Activated CD8-positive, alpha-beta memory T cell treated with anti-CD3 and anti-CD28 coated beads for 48 hours (primary cell): ENCODE measurements at places on chromosomes 1 and 21.

GRCh38 chr1:246069581-246069980 lies 437.5 kb downstream of the SMYD3 start:
- no peak for DNase-seq

DNA sequence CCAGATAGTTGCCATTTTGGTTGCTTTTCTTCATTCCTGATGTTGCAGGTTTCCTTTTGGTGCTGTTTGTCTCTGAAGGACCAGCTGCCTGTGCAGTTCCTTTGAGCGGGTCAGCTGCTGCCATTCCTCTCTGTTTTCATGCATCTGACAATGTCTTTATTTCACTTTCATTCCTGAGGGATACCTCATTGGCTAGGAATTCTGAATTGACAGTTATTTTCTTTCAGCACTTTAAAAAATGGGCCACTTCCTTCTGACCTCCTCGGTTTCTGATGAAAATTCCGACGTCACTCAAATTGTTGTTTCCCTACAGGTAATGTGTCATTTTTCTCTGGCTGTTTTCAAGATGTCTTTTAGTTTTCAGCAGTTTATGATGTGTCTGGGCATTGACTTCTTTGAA lies 24.8 kb downstream of the CCSAP start:
- DNase-seq, result no peak

GRCh38 chr1:63032171-63032570 lies 248.2 kb downstream of the ATG4C start:
- no peak for DNase-seq

DNA sequence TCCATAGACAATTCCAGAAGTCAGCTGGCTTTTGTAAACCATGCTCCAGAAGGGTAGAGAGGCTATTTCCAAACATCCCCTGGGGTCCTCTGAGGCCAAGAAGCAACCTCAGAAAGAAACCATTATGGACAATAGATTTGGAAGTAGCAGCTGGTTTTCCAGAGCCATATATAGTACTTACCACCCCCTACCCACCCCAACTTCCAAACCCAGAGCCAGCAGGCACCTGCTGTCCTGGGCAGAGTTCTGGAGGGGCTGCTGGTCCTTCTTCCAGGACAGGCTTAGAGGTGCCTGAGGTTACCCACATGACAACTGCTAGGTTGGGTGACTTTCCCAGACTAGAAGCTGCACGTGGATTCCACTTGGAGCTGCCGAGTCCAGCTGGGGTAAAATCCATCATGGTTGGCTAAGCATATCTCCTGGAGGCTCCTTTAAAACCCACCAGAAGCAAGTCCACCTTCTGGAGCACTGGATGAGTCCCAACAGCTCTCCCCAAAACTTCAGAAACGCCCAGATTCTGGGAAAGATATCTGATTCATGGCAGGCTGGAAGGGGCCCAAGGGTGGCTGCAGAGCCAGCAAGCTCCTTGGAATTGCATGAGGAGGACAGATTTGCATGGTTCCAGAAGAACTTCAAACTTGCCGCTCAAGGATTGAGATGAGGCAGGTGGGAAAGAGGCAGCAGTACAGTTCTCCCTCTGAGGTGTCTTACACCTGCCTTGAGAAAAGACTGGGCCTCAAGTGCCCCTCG lies 5.8 kb downstream of the MYCL start:
- no peak for DNase-seq

DNA sequence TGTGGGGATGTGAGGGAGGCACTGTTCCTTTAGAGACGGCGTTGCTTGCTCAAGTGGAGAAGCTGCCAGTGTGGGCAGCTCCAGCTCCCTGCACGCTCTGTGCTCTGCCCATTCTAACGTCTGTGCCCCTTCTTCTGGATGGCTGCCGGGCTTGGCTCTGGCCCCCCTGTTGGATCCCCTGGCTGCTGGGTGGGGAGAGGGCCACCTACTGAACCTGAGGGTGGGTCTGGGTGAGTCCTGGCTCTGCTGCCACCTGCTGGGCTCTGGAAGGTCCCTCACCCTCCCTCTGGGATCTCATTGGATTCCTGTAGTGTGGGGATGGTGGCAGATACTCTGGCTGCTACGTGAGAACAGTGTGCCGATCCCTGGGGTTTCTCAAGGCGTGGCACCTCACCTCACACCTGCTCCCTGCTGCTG lies 5.0 kb downstream of the PFKL start:
- no peak for DNase-seq

DNA sequence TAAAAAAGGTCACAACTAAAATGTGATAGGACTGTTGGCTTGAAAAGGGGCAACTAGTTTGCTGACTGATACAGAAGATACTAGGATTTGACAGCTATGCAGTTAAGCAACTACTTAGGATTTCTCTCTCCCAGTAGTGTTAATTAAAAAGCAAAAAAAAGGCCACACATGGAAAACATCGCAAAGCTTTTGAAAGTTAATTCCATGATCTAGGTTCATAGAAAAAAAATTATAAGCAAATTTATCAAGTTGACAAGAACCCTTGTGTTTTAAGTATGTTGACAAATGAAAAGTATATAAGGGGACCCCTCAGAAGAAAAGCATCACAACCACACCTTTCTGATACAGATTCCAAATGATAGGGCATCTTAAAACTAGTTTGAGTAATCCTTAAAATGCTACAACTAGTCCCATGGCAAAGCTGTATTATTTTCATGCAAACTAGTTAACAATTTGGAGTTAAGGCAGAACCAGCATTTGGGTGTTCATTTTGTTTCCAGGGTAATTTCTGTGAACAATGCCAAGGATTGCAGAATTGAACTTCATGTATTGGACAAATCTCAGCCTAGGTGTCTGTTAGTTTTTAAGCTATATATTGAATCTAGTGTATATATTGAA lies 4.1 kb downstream of the PNRC2 start:
- no peak for DNase-seq

GRCh38 chr1:224503161-224504118 lies 68.8 kb upstream of the WDR26 start:
- DNase-seq, result no peak

DNA sequence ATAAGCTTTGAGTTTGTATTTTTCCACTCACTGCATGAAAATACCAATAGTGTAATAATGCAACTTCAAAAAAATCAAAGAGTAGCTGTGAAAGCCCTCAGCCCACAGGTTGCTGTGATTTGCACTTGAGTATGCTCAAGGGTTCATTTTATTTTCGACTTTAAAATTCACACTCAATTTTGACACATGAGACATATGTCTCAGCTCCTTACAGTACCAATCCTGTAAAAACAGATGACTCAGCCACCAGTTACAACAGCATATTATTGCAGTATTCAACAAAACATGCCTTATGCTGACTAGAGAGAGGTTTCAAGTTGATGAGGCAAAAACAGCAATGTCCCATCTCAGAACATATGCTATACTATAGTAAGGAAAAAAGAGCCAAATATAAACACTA lies 66.1 kb downstream of the CYYR1 start:
- no peak for DNase-seq

GRCh38 chr1:180513531-180513930 lies 11.2 kb upstream of the ACBD6 start:
- DNase-seq, result no peak

- DNase-seq, result no peak
Observed at GRCh38 chr1:1058921-1059493, 15.1 kb downstream of the RNF223 start.

GRCh38 chr1:246295340-246295739 lies 211.7 kb downstream of the SMYD3 start:
- no peak for DNase-seq

GRCh38 chr1:206544562-206545257 lies 37.4 kb downstream of the RASSF5 start:
- peak; percentile 89 for DNase-seq

GRCh38 chr1:3215198-3216014 lies 146.4 kb downstream of the PRDM16 start:
- DNase-seq, result no peak

- DNase-seq, result no peak
Observed at GRCh38 chr1:231284441-231284840, 43.4 kb downstream of the GNPAT start.

DNA sequence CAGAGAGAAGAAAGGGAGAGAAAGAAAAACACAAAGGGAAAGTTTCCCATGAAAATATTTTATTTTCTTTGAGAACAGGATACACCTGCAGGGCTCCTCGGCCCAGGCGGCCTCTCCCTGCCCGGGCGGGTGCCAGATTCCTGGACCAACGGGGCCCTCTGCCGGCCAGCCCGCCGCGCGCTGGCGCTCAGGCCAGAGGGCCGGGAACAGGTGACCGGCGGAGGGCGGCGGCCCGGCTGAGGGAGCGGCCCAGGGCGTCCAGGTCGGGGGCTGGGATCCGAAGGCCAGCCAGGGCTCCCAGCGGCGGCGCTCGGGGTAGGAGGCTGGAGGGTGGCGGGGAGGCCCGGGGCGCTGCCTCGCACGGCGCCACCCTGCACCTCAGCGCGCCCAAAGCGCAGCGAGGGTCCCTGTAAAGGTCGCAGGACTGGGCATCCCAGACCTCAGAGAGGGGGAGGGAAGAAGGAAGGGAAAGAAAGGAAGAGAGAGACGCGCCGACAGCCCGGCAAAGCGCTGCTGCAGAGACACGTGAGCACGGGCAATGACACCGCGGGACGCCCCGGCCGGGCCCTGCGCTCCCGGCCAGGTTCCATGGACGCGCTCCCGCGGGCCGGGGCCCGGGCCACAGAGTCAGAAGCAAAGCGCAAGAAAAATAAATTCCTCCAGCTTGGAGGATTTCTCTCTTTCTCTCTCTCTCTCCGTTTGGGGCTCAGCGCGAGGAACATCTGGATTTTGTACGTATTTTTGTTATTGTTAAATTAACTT lies 927 bp downstream of the WNT9A start:
- no peak for DNase-seq

GRCh38 chr1:160748181-160748877 lies 9.3 kb downstream of the SLAMF7 start:
- no peak for DNase-seq
